H7 (cell line): ENCODE measurements at places on chromosomes 6 and 20. TPM values are rescaled to one million over a fixed set of nuclear protein-coding genes. Genes with fewer than 3 reads are reported as not detected.

Gene RGS17
- 3.8 and 4.8 TPM in 2 replicates for total RNA-seq

Gene MYMX
- 5.2 and 6.0 TPM in 2 replicates for total RNA-seq

Gene MYL9
- 23.4 and 25.0 TPM in 2 replicates for total RNA-seq

Gene PTCHD4
- 0.11 and 0.17 TPM in 2 replicates for total RNA-seq

Gene ME1
- total RNA-seq: 3.4 and 3.9 TPM in 2 replicates

Gene GRM4
- 23.9 and 35.3 TPM in 2 replicates for total RNA-seq

Gene TNFRSF21
- total RNA-seq: 47.5 and 50.8 TPM in 2 replicates

Gene DEFB110
- total RNA-seq: not detected in 2 replicates

Gene AKAP7
- 3.9 and 7.4 TPM in 2 replicates for total RNA-seq

Gene C6orf132
- total RNA-seq: 4.7 and 11.3 TPM in 2 replicates

Gene SPATA2
- 9.7 and 11.5 TPM in 2 replicates for total RNA-seq

Gene TMEM170B
- total RNA-seq: 1.5 and 3.1 TPM in 2 replicates

Gene TNFRSF6B
- total RNA-seq: not detected in 2 replicates

Gene C6orf120
- total RNA-seq: 34.0 and 34.8 TPM in 2 replicates

GRCh38 chr6:13479206-13479800, 8.1 kb downstream of the GFOD1 start:
- DNase-seq: no peak

- DNase-seq: no peak
Measured at GRCh38 chr6:118826096-118826495, 67.9 kb upstream of the ASF1A start.

- no peak for DNase-seq
Measured at GRCh38 chr20:49381558-49382493, 100.6 kb downstream of the KCNB1 start.

GRCh38 chr6:21382821-21383449, 210.6 kb upstream of the SOX4 start:
- no peak for DNase-seq

- no peak for DNase-seq
Measured at GRCh38 chr6:156395276-156395675, 381.9 kb upstream of the ARID1B start.

DNA sequence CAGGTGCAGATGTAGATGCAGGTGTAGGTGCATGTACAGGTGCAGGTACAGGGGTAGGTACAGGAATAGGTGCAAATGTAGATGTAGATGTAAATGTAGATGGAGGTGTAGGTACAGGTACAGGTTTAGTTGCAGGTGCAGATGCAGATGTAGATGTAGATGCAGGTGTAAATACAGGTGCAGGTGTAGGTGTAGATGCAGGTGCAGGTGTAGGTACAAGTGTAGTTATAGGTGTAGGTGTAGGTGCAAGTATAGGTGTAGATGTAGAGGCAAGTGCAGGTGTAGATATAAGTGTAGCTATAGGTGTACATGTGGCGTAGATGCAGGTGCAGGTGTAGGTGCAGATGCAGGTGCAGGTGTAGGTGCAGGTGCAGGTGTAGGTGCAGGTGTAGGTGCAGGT, 34.2 kb upstream of the CDH4 start:
- DNase-seq: no peak

DNA sequence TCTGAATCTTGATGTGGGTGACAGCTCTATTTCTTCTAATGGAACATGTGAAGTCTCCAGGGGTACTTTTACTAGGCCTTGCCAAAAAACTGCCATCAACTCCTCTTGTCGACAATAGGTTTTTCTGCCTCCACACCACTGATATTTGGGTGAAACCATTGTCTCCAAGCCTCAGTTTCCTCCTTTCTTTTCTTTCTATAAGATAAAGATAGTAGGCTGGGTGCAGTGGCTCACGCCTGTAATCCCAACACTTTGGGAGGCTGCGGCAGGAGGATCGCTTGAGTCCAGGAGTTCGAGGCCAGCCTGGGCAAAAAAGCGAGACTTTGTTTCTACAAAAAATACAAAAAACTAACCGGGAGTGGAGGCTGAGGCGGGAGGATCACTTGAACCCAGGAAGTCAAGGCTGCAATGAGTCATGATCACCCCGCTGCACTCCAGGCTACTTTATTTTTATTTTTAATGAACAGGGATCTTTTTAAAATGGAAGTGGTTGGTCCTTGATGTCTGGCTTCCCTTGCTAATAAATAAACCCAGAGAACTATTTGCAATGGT, 159.9 kb upstream of the TNFAIP3 start:
- no peak for DNase-seq

- DNase-seq: no peak
Measured at GRCh38 chr20:17179840-17180239, 47.0 kb upstream of the PCSK2 start.

DNA sequence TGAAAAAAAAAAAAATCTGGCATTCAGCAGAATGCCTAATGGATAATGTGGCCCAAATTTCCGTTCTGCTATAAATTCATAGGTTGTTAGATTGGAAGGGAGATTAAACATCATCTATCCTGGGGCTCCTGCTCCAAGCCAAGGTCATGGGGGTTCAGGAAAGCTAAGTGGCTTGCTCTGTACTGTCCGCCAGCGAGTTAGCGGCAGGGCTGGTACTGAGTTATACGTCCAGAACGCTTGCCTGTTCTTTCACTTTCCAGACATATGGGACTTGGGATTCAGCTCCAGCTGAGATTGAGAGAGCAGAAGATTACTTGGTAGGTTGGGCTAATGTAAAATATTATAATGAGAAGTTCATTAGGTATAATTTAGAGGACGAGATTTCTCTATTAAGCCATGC, 858 bp downstream of the RWDD1 start:
- DNase-seq: peak; percentile 37

DNA sequence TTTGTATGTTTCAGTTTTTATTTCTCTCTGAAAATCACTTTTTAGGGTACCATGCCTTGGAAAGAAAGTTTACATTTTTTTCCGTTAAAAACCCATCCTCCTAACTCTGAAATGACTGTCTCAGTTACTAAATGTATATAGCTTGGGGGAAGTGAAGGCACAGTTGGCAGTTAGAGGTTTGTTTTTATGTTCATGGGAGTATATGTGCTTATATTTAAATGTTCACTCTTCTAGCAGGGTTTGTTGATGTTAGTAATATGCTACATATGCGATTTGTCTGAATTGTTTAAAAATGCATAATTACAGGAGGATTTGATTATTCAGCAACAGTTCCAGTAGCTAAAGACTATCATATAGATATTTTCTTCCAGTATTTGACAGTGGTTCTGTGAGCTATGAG, 31.1 kb downstream of the CDKAL1 start:
- DNase-seq: no peak

DNA sequence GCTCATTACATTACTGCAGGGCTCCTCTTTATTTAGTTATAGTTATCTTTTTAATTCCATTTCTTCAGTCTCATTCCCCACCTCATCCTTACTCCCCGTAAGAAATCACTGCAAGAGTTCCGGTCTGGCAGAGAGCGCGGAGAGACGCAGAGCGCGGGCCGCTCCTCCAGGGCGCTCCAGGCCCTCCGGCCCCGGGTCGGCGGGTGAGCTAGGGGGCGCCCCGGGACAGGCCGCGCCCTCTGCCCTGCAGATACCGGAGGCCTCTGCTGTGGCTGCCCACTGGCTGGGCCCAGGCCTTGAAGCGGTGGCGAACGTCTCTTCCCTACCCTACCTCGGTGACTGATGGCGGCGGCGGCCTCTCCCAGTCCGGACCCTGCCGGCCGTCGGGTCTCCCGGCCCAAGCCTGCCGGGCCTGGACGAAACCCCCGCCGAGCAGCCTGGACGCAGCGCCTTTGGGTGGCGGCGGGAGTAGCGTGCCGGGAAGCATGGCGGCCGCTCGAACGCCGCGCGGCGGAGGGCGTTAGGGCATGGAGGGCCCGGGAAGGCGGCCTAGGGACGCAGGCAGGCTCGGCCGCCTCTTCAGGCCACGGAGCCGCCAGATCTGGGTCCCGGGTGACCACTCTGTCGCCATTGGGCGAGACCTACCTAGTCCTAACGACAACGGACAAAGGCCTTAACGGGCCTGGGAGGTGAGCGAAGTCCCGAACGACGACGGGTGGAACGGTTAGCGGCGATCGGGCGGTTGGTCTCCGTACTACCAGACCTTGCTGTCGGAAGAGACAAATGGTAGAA, 16.4 kb upstream of the HMGN4 start:
- peak; percentile 89 for DNase-seq

DNA sequence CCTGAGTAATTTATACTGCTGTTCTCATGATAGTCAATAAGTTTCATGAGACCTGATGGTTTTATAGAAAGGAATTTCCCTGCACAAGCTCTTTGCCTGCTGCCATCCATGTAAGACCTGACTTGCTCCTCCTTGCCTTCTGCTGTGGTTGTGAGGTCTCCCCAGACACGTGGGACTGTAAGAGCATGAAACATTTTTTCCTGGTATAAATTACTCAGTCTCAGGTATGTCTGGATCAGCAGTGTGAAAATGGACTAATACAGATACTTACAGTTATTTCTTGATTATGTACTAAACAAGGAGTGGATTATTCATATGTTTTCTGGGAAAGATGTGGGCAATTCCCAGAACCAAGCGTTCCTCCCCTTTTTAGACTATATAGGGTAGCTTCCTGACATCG, 1.9 kb upstream of the TRIM38 start:
- no peak for DNase-seq

DNA sequence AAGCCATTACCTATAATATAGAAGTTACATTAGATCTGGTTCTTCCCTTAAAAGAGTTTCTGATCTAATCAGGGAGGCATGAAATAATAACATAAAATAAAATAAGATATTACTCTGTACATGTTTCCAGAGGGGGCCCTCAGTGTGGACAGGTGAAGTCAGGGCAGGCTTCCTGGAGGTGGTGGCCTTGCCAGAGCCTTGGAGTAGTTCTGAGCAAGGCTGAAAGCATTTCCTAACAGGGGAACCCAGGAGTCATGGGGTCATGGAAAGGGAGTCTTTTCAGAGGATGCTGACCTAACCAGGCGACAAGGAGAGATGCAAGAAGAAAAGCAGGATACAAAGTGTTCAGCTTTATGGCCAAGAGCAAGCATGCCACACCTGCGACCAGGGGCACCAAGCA, 471.3 kb upstream of the AGPAT4 start:
- DNase-seq: no peak

DNA sequence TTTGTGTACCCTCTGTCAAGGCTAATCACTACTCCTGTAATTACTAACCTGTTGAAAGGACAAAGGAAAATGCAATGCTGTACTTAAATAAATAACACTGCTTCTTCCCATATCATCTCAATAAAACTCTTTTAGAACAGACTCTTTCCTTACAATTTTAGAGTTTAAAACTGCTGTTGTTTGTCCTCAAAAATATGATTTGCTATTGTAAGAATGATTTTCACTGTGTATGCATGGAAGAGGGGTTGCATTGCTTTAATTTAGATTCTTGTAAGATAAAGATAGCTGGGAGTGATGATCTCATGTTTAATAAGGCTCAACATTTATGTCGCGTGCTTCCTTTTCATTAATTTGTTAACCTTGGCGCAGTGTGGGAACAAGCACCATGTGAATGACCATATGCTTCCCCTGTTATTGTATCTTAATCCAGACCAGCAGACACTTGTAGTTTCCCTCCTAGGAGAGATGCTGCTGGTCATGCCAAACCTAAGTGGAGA, 89.8 kb upstream of the ATXN1 start:
- DNase-seq: no peak

- DNase-seq: no peak
Measured at GRCh38 chr20:41499961-41500725, 118.0 kb downstream of the CHD6 start.

DNA sequence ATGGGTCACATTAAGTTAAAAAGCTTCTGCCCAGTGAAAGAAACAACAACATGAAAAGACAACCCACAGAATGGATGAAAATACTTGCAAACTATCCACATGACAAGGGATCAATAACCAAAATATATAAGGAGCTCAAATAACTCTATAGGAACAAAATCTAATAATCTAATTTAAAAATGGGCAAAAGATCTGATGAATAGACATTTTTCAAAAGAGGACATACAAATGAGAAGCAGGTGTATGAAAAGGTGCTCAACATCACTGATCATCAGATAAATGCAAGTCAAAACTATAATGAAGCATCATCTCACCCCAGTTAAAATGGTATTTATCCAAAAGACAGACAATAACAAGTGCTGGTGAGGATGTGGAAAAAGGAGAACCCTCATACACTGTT, 21.0 kb upstream of the ELMO2 start:
- no peak for DNase-seq

- no peak for DNase-seq
Measured at GRCh38 chr20:31673943-31674463, 36.3 kb downstream of the COX4I2 start.

- no peak for DNase-seq
Measured at GRCh38 chr20:58829531-58829941, 21.2 kb downstream of the GNAS-AS1 start.

DNA sequence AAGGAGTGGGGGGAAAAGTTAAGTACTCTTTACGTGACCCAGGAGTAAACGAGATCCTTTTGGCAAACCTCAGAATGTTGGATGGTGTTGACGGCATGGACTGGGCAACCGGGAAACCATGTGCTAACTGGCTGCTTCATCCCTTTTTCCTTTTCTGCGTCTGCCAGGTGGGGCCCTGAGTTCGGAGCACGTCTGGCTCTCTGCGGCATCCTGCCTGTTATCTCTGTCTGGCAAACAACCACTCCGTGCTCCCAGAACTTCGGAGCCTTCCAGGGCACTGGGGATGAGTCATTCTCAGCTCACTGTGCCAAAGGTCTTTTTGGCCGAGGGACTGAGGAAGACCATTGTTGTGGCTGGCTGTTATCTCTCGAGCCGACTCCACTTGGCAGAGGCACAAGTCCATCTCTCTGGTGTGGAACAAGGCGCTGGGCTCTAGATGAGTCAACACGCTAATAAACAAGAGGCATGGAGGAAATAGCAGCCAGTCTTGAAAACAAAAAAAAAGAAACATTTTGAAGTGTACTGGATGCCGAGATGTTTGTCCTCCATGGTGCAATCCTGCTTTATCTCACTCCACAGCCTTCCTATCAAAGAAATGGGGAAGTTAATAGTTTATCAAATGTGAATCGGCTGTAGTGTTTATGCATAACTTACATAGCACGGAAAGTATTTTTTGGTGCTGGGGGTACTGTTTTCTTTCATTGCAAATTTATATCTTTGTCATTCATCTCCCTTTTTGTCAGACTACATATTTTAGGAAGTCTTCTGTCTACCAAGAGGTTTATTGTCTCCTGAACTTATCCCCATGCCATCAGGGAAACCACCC, 64.6 kb upstream of the TXNDC5 start:
- DNase-seq: no peak

DNA sequence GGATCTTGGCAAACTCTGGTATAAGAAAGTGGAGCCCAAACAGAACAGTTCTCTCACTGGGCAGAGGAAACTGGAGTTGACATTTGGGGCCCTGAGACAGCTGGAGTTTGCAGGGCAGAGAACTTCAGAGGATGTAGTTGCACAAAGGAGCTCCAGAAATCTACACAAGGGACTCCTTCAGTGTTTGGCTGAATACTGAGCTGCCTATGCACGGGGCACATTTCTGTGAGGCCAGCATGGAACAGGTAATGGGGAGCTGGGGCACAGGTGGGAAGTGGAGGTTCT, 169.3 kb downstream of the ANKRD60 start:
- DNase-seq: no peak

GRCh38 chr6:163548624-163549023, 134.1 kb downstream of the QKI start:
- no peak for DNase-seq
